ENCODE measurements at places on chromosomes 1 and 21.

DNA sequence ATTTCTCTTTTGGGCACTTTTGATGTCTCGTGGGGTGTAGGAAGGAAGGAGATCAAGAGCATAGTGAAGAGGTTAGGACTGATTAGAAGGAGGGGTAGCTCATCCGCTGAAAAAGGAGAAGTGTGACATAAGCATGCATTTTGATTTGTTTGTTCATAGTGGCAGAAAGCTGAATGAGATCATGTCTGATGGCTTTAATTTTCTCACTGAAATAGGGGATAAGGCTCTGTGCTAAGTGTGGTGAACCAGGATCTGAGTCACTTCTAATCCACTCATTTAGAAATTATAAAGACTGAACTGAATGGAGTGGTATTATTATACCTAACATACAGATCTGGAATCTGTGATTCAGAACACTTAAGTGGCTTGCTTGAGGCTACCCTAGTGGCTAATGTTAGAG, 344.5 kb downstream of the PDE4B start:
- H3K36me3 ChIP-seq: no peaks in the 10 kb centered on the region
- no peak overlapping the region for H3K4me3 ChIP-seq
- H3K4me1 ChIP-seq: no peaks in the 10 kb centered on the region
- DNase-seq: no peak
- H3K27ac ChIP-seq: no peak overlapping the region

- no peak overlapping the region for H3K27ac ChIP-seq
- DNase-seq: no peak
- no peaks in the 10 kb centered on the region for H3K36me3 ChIP-seq
Measured at GRCh38 chr1:79215311-79215710, 208.8 kb upstream of the ADGRL4 start.

GRCh38 chr1:5886140-5886483, 106.1 kb downstream of the NPHP4 start:
- H3K4me3 ChIP-seq: no peak overlapping the region
- no peaks in the 10 kb centered on the region for H3K27me3 ChIP-seq
- DNase-seq: no peak
- no peak overlapping the region for H3K27ac ChIP-seq
- no peaks in the 10 kb centered on the region for H3K36me3 ChIP-seq

DNA sequence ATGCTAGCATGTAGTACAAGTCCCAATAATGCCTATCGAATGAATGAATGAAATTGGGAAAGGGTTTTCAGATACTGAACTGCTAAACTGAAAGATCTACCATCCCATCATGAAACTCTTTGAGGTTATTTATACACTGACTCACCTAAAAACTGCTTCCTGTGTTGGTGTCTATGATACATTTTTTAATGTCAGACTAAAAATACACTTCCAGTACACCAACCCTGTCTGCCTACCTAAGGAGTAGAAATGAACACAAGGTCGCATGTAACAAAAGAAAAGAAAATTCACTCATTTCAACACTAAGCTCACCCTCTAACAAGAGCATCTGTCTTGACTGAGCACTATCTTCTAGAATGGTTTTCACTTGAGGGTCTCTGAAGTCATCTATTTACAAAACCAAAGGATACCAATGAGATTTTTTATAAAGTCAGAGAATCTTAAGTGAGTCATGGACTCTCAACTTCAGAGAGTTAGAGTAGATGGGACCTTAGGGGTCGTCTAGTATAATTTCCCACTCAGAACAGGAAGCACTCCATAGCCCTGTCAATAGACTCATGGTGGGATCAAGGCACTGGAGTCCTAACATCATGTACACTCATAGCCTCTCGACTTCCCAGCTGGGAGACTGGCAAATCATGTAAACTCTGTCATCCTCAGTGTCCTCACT, 53.4 kb downstream of the WLS start:
- H3K27ac ChIP-seq: no peak overlapping the region
- H3K27me3 ChIP-seq: no peaks in the 10 kb centered on the region
- DNase-seq: no peak

DNA sequence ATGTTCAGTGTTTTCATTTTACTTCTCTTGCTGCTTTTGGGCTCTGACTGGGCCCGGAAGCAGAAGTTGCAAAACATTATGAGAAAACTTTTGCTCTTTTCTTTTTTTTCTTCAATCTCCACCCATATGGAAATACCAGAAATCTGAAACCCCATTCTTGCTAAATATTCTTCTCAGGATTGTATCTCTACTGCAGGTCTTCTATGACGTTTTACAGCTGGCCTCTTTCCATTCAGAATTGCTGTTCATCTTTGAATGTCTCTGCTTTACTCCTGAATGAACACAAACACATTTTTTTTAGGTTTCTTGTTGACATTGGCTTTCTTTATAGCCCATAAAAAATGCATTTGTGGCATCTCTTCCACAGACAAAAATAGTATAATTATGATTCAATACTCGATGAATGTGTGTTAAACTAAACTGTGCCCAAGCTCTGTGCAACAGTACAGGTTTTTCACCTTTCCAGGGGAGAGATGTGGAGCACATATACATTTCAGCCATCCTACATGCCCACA, 18.8 kb downstream of the PTPRC start:
- peak overlapping the region; percentile 38 for H3K27ac ChIP-seq
- no peaks in the 10 kb centered on the region for H3K27me3 ChIP-seq
- H3K36me3 ChIP-seq: no peaks in the 10 kb centered on the region

DNA sequence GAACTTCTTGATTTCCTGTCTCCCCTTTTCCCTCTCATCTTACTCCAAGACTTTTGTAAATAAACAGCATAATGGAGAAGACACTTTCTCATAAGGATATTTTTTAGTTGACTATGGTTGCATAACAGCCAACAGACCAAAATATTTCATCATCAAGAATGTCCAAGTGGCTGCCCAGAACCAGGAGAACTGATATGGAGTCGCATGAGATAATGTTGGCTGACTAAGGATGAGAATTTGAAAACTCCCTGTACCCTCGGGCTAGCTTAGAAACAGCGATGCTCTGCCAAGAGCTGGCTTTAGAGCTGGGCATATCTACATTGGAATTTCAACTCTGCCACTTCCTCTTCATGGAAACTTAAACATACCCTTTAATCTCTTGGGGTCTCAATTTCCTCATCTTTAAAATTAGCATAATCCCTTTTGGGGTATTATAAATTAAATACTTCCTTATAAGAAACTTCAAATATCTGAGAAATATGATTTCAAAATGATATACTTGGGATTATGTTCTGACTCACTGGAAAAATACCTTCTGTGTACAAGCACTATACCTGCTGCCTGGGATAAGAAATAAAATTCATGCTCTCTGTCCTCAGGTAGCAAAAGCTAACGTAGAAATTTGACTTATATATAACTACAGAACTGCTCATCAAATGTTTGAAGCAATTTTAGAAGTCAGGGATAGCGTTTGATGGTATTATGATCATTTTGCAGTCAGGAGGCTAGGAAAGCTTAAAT, 777.3 kb downstream of the LTN1 start:
- H3K36me3 ChIP-seq: no peaks in the 10 kb centered on the region
- no peak for DNase-seq
- no peaks in the 10 kb centered on the region for H3K4me1 ChIP-seq
- no peak overlapping the region for H3K27ac ChIP-seq
- H3K27me3 ChIP-seq: no peaks in the 10 kb centered on the region

GRCh38 chr1:42936309-42937078, 22.2 kb downstream of the SLC2A1 start:
- no peaks in the 10 kb centered on the region for H3K27me3 ChIP-seq
- H3K4me1 ChIP-seq: peaks cover 52% of the 10 kb centered on the region

DNA sequence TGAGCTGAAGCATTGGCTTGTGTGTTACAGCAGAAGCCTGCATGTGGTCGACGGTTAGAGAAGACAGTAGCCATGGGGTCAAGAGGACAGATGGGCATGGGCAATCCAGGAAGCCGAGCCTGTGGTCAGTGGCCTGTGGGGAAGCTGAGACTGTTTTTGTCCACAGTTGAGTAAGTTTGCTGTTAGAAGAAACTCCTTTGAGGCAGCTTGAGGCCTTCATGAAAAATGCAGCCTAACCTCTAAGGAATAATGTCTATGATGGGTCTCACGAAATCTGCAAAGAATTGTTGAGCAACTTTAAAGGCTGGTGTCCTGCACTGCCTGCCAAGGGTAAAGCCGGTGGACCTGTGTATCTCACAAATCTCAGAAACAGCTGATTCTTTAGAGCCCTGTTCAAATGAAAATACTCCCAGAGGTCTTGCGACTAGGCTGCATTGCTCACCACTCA, 322.4 kb downstream of the SETD4 start:
- no peak overlapping the region for H3K27ac ChIP-seq
- no peaks in the 10 kb centered on the region for H3K4me1 ChIP-seq
- H3K27me3 ChIP-seq: no peaks in the 10 kb centered on the region

DNA sequence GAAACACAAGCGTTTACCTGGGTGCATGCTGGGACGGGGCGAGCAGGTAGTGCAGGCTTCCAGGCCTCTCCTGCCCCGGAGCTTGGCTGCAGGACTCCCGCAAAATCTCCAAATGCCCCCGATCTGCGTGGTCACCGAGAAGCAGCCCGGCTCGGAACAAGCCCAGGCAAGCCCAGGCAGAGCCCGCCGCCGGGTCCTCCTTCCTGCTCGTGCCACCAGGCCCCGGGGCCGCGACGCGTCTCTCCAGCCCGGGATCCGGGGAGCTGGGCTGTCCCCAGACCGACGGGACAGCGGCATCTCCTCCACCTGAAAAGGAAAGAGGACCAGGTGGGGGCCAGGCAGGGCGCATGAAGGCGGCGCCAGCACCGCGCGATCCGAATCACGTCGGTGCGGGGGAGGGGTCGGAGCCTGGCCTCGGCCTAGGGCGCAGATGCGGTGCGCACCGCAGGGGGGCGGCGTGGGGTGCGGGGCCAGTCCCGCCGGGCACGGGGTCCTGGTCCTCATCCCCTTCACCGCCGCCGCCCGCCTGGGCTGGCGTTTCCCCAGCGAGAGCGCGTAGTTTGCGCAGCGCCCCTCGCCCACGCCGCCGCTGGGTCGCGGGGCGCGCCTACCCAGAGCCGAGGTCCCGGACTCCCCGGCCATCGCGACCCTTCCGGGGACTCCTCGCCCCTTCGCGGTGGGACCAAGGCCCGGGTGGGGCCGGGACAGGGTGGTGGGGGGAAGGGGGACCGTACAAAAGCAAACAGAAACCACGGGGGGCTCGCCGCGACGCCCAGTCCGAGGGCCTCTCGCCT, 52.4 kb upstream of the H6PD start:
- peak overlapping the region; percentile 53 for H3K27ac ChIP-seq
- no peak for DNase-seq
- no peaks in the 10 kb centered on the region for H3K36me3 ChIP-seq
- H3K4me1 ChIP-seq: no peaks in the 10 kb centered on the region
- peak overlapping the region; percentile 74 for H3K4me3 ChIP-seq

GRCh38 chr1:26043765-26044164, 2.2 kb downstream of the SLC30A2 start:
- no peaks in the 10 kb centered on the region for H3K36me3 ChIP-seq
- H3K27me3 ChIP-seq: peaks cover 27% of the 10 kb centered on the region
- no peak overlapping the region for H3K27ac ChIP-seq
- no peak overlapping the region for H3K4me3 ChIP-seq
- DNase-seq: no peak

- H3K27ac ChIP-seq: no peak overlapping the region
- no peaks in the 10 kb centered on the region for H3K36me3 ChIP-seq
- DNase-seq: no peak
- no peaks in the 10 kb centered on the region for H3K4me1 ChIP-seq
- H3K27me3 ChIP-seq: no peaks in the 10 kb centered on the region
Measured at GRCh38 chr1:69400128-69400527, 167.6 kb upstream of the LRRC7 start.
